ENCODE measurements at places on chromosomes 12 and 14.
A peak's percentile ranks its signal among the peaks of the same experiment; 100 is the strongest.

DNA sequence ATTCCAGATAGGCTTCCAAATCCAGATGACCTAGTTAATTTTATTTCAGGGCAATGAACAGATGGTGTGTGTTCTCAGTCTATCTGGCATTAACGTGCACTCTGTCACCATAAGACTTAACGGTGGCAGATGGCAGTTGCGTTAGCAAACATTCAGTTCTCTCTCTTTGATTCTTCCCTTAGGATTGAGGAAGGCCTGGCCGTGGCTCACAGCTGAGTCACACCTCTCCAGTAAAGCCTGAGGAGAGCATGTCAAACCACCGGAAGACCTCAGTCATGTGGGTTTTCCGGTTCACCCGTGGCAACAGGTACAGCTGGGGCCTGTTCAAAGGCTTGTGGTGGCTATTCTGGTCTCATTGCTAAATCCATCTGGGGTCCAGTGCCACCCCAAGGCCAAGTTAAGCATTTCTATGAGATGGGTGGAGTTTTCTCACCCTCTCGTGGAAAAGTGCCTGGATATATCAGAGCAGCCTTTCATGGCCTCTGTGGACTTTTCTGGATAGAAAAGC, 545.1 kb upstream of the ATP2B1 start:
- DNase-seq = peak; percentile 16

DNA sequence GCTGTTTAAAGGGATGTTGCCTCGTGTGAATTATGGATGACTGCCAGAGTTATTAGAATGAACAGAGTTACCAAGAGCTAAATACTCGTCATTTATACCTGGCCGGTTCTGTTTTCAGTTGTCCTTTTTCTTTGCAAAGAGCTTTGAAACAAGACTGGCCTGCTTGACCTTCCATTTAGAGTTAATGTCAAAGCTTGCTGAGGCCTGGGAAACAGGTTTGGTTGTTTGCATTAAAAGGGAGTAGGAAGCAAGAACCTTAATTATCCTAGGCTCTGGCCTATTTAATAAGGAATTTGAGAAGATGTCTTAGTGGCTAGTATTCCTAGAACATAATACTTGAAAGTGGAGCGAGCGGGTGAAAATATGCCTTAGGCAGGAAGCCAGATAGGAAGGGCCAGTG, 233.3 kb downstream of the CACNA1C start:
- no peak for DNase-seq

DNA sequence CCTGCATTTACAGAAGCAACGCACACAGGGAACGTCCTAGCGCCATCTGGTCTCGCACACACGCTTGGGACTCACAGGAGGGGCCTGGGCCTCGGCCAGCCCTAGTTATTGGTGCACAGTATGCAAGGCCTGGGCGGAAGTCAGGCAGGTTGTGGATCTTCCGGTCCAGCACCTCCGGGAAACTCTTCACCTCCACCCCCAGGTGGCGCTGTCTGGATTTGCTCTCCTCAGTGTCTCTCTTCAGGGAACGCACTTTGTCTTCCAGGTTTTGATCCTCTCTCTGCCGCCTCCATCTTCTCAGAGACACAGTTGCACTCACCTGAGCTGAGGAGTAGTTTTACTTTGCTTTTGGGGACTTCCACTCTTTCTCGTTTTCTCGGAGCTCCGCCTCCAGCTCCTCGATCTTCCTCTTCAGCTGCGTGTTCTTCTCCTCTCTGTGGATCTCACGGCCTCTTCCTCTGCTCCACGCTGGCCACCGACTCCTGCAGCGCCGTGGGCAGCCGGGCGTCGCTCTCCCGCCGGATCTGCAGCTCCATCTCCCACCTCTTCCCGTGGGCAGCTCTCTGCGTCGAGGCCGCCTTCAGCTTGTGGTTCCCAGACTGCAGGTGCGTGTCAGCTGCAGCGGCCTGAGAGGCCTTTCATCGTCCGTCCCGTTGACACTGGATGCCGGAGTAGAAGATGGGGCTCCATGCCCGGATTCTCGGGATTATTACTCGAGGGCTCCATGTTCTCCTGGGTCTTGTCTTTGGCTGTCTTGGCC, 933.8 kb downstream of the TMEM121 start:
- DNase-seq = peak; percentile 43

GRCh38 chr12:131176266-131176665, 222.6 kb downstream of the ADGRD1 start:
- no peak for DNase-seq

GRCh38 chr14:105197211-105197641, 16.1 kb upstream of the NUDT14 start:
- peak; percentile 3 for DNase-seq

- no peak for DNase-seq
These were observed 231.9 kb upstream of the AVPR1A start for GRCh38 chr12:63382930-63383329.

DNA sequence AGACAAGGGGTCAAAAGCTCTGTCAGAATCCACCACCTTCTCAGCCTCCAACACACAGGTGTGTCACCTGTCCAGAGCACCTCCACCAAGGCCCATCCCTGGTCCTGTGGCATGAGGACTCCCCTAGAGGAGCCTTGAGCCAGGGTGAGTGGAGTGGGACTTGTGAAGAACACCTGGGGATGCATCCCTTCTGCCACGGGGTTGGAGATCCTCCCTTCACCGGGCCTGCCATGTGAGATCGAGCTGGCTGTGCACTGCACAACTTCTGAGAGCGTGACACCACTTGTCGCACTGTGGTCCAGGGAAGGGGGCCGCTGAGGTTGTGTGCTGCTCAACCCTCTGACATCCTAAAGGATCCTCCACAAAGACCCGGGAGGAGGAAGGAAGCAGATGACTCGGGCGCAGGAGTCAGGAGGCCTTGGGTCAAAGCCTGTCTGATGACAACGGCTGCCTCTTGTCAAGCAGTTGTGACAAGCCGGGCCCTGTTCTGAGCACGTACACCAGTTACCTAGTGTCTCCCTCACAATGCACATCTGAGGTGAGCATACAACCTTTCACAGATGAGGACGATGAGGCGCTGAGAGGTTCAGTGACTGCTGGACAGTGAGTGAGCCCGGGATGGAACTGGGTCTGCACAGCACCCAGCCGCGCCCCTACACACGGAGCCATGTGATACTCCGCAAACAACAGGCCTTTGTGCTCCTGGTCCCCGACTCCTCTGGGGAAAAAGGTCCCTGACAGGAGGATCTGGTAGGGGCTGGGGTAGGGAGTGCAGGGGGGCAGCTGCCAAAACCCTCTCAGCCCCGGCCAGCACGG, 35.6 kb downstream of the CHGA start:
- no peak for DNase-seq

- peak; percentile 53 for DNase-seq
These were observed 186.6 kb upstream of the OR4E1 start for GRCh38 chr14:21860172-21860571.

- DNase-seq = no peak
These were observed 154.3 kb upstream of the CRY1 start for GRCh38 chr12:107247650-107248049.

GRCh38 chr12:66188584-66189485, at the start of gene IRAK3:
TSS of gene IRAK3 (plus strand) at chr12:66189214. CDS start at chr12:66189300, 86 bp downstream.
- peak; percentile 64 for DNase-seq

DNA sequence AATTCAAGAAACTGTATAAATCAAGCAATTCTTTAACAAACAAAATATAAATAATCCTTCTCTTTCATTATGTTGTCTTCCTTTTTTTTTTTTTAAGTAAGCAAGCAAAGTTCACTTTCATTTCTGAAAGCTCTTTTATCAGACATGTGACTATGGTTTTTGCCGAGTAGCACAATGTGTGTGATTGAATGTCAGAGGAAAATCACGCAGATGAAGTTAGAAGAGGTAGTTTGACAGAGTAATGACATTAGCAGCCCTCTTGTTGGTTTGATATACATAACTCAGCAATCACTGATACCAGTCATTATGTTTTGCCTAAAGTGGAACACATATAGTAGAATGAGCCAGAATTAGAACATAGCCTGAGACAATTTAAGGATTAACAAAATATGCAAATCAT, 19.0 kb downstream of the ALX1 start:
- no peak for DNase-seq

GRCh38 chr12:2486796-2487195, 308.0 kb upstream of the FKBP4 start:
- no peak for DNase-seq

DNA sequence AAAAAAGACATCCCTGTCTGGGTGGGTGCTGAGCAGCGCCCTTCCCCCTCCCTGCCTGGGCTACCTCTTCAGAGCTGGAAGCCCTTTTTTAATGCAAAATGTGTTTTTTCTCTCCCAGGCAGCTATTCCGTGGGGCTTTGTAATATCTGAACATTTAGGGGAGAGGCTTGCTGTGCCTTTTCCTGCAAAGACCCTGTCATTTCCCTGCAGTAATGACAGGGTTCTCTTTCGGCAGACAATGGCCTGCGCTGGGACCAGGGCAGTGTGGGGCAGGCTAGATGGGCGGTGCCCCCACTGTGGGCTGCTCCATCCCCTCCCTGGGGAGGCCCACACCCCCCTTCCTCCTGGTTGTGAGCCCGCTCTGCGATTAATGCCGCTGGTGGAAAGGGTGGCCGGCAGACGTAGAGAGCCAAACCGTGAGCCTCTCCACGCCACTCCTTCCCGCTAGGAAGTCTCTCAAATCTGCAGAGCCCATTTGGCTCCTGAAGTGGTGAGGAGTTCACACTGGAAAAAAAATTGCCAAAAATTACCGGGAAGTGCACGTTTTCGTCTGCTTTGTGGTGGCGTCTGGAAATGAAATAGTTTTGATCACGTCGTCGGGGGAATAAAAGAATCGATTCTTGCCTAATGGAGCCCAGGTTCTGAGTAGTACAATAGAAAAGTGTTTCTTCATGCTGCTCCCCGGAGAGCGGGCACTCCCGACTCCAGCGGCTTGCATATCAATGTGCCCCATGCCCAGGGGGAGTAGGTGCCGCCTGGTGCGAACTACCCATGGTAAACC, 31.5 kb downstream of the KIF26A start:
- DNase-seq = no peak

DNA sequence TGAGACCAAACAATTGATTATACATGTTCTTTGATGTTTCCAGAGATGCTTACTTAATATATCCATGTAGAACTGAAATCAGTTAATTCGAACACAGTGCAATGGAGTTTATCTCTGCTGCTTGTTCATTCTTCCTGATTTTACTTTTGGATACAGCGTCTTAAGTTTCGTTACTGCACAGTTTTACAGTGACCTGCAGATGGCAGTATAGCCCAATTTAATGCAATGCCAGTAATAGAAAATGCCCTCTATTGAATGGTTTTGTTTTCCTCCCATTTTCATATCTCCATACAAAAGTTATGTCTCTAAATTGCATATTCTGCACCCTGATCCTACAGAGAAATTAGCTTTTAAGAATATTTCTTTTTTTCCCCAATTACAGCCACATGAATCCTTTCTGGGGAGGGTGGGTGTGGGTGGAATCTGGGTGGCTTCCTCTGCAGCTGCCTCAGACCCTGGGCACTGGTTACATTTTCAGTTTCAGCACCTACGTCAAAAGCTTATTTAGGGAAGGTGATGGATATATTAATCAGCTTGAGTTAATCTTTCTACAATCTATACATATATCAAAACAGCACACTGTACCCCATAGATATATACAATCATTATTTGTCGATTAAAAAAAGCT, 101.1 kb upstream of the DCD start:
- peak; percentile 72 for DNase-seq

GRCh38 chr14:94476023-94476422, at the start of gene SERPINA9:
TSS of gene SERPINA9 (minus strand) at chr14:94476197. CDS start at chr14:94469840, 6,357 bp downstream.
- no peak for DNase-seq

DNA sequence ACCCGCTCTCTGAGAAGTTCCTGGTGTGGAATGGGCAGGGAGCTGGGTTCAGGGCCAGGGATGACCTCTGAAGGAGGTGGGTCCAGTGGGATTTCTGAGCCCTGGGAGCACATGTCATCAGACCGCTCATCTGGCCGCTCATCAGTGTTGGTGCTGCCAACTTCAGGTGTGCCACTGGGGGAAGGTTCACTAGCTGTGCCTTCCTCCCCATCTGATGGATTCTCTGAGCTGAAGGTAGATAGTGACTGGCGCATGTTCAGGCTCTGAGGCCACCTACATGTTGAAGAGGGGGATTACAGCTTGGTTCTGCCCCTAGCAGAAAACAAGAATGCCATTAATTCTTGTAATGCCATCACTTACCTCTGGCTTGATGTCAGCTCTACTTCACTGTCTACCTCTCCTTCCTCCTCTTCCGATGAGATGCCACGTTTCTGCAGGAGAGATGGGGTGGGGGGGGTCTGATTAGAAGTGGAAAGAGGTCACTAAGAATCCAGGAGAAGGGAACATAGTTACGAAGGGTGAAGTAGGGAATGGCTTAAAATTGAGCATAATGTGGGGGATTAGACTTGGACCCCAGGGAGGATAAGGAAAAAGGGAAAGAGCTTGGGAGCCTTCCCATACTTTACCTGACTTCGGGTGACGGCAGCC, 17.2 kb downstream of the MAP3K12 start:
- peak; percentile 53 for DNase-seq

- no peak for DNase-seq
These were observed 21.9 kb downstream of the ZFYVE21 start for GRCh38 chr14:103737432-103738045.

DNA sequence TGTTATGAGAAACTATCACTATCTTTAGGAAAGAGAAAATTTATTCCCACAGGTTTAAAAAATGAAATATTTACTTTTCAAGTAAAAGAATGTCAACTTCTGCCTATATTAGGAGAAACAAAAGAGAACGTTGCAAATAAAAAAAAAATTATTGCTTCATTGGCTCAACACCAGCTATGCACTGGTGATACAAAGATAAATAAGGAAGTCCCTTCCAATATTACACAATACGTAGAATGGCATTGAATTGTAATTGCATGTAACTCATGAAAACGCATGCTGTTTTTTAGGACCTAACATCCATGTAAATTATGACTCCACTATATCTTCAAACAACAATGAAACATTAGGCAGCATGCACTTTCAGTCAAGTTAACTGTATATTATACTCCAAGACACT, 56.4 kb upstream of the RERGL start:
- no peak for DNase-seq

- DNase-seq = no peak
These were observed 68.2 kb downstream of the KSR2 start for GRCh38 chr12:117900561-117900960.

DNA sequence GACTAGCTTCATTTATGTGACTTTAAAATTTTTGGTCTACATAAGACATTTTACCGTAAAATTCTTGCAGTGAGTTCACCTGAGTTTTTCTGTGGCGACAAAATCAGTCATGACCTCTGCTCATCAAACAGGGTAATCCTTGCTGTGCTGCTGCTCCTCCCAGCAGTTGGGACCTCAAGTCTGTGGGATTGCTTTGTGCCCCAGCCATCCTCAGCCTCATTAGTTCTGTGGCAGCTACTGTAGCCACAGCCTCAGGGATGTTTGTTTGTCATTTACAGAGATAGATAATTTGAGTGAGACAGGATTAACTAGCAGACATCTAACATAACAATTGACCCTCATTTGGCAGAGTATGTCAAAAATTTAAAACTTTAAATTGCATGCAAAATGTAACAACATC, 357.0 kb downstream of the PCNX1 start:
- DNase-seq = no peak

DNA sequence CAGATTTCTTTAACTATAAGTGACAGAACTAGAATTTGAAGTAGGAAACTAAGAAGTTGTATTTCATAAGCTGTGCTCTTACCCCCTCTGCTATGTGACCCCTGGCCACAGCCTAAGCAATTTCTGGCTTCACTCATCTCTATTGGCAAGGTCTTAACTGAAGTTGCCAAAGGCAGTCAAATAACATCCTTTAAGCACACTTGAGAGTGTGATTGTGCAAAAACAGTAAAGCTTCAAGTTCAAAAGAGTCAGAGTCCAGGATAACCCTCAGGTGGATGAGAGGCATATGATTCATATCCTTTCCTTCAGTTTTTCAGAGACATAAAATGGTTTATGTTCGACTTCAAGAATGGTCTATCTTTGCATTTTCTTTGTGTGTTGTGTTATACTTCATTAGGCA, 45.2 kb downstream of the GRIP1 start:
- DNase-seq = no peak

GRCh38 chr12:2689879-2690278, 104.9 kb upstream of the FKBP4 start:
- DNase-seq = no peak
